ENCODE measurements at places on chromosomes 11 and 22.

DNA sequence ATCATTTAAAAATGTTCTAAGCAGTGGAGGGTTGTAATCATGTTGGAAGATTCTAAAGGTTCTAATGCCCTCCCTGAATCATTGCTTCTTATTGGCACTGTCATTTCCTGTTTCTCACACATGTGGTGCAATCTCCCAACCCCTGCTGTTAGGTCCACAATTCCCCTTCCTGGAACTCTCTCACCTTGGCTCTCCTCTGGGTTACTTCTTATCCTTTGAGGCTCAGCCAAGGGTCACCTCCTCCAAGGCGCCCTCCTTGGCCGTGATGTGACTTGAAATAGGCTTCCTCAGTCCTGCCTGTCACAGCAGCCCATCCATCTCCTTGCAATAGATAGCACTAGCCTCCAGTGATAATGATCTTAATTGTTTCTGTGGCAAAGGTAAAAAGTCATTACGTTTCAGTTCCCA lies 149.8 kb downstream of the TTC17 start:
- DNase-seq = no peak

DNA sequence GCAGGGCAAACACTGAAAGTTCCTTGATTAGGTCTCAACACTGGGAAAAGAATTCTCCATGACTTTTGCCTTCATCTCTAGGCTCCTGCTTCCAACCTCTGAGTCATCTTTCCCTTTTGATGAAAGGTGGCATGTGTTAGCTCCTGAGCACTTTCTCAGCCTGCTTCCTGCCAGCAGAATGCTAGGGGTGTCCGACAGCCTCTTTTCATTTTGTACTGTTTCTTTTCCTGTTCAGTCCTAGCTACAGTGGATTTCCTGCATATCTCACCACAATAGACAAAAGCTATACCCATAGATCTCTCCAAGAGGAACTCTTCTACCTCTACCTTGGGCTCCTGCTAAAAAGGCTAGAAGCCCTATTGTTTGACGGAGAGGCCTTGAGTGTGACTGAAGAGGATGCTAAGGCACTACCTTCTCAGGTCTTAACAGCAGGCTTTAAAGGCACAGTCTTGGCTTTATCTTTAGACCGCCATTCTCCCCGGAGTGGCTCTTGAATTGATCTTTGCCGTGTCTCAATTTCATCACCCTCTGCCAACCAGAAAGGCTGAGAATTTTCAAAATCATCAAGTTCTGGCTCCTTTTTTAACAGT lies 145.5 kb downstream of the RBFOX2 start:
- no peak for DNase-seq

GRCh38 chr11:6812390-6813005 lies 13.0 kb upstream of the OR6A2 start:
- DNase-seq = peak; percentile 29

- DNase-seq = no peak
Measured at GRCh38 chr11:16774936-16775613, 36.6 kb downstream of the C11orf58 start.

DNA sequence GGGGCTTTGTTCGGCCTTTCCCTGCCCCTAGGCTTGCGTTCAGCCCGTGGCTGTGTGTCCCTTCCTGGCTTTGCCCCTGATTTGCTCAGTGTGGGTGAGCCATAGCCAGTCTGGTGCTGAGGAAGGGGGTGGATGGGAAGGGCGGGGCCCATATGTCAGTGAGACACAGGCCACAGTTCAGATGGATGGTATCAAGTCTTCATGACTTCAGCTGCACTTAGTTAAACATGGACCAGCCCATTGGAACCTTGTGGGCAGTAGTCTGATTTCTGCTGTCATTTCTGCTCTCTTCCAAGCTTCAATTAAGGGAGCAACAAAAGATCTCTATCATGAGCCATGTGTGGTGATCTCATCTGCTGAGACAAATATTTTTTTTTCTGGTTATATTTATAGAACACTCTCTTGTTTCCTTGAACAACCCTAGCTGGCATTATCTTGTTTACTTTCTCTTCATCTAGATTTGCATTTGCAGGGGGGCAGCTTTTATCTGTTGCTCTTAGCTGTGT lies 21.6 kb upstream of the PEX26 start:
- DNase-seq = no peak

DNA sequence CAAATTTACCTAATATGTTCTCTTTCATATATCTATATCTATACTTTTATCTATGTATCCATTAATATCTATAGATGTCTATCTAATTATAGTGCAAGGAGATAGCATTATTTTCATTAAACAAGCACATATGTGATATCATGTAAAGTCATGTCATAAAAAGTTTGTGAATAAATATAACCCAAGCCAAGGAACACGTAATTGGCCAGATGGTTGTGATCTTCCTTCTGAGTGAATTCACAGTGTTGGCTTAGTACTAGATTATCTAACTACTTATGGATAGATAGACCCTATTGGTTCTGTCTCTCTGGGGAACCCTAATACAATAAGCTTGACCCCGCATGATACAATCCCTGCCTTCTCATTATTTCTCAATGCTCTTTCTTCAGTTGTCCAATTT lies 484.4 kb downstream of the LRRC4C start:
- DNase-seq = no peak

DNA sequence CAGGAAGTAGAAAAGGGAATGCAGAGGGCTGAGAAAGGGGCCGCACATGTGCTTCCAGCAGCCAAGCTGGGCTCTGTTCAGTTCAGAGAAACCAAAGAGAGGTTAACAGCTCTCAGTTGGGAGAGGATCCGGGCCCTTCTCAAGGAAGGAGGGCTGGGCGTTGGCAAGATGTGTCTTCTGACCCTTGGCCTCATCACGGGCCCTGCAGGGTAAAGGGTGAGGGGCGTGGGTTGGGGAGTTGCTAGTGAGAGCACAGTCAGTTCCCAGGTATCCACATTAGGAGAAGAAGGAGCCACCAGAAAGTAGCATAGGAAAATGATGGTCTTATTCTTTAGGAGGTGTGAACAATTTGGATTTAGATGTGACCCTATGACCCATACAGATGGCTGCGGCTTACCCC lies 73.0 kb downstream of the OSBP2 start:
- no peak for DNase-seq

- no peak for DNase-seq
Measured at GRCh38 chr11:9571763-9572115, 1.7 kb upstream of the WEE1 start.

- no peak for DNase-seq
Measured at GRCh38 chr22:38468443-38469305, 778 bp downstream of the KDELR3 start.

- no peak for DNase-seq
Measured at GRCh38 chr11:83467837-83468236, 181.7 kb upstream of the CCDC90B start.

DNA sequence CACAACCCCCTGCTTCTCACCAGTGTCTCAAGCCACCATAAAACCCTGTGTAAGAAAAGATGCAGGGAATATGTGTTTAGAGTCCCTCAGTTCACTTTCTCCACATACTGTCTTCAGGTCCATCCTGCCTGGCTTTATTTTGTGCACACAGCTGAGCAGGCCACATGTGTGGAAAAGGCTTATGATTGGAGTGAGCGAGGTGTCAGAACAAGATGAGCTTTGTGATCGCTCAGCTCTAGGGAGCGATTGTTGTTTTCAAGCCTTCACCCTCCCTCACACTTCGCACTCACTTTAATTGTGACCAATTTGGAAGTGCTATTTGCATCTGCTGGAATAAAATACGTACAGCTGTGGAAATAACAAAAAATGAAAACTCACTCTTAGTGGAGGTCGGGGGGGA lies 931.1 kb upstream of the TENM4 start:
- DNase-seq = no peak

GRCh38 chr22:20526628-20527355 lies 19.4 kb downstream of the MED15 start:
- no peak for DNase-seq

GRCh38 chr11:37747121-37747520 lies 1149.1 kb upstream of the RAG2 start:
- no peak for DNase-seq

GRCh38 chr11:86610559-86611341 lies 61.7 kb downstream of the ME3 start:
- DNase-seq = no peak

DNA sequence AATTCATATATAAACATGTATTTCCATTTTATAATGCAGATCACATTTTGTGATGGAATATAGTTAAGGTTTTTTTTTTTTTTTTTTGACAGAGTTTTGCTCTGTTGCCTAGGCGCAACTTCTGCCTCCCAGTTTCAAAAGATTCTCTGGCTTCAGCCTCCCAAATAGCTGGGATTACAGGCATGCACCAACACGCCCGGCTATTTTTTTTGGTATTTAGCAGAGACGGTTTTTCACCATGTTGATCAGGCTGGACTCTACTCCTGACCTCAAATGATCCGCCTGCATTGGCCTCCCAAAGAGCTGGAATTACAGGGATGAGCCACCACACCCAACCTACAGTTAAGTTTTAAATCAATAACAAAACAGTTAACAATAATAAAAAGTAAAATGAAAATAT lies 18.8 kb downstream of the XKR3 start:
- no peak for DNase-seq

DNA sequence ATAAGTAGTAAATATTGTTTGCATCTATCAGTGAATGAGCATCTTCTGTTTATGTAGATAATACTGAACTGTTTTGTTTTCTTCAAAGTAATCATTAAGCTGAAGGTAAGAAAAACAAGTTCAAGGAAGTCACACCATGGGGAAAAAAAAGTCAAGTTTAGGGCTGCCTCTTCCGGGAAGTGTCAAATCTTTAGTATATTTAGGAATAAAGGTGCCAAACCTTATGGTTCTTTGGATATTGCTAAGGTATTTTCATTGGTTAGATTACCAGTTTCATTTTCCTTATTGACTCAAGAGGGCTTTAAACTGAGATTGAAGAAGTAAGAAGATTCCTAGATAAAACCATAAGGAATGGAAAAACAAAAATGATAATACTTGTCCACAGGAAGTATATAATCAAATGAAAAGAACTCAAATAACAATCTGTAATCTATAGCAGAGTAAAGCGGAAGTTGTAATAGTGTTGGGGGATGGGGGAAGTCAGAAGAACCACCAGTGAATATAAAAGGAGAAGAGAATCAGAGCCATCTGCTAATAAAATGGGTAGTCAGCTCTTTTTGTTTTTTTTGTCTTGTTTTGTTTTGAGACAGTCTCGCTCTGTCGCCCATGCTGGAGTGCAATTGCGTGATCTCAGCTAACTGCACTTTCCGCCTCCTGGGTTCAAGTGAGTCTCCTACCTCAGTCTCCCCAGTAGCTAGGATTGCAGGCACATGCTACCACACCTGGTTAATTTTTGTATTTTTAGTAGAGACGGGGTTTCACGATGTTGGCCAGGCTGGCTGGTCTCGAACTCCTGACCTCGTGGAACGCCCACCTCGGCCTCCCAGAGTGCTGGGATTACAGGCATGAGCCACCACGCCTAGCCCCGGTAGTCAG lies 2.3 kb downstream of the ATM start:
- no peak for DNase-seq

GRCh38 chr11:99893811-99894210 lies 793.3 kb upstream of the ARHGAP42 start:
- DNase-seq = no peak

GRCh38 chr11:69941546-69942332 lies 122.5 kb upstream of the FGF3 start:
- no peak for DNase-seq

DNA sequence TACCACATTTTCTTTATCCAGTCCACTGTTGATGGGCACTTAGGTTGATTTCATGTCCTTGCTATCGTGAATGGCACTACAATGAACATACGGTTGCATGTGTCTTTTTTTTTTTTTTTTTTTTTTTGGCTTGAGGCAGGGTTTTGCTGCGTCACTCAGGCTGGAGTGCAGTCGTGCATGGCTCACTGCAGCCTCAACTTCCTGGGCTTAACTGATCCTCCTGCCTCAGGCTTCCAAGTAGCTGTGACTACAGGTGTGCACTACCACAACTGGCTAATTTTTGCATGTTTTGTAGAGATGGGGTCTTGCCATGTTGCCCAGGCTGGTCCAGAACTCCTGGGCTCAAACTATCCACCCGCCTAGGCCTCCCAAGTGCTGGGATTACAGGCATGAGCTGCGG lies 1.5 kb upstream of the CCDC90B start:
- DNase-seq = no peak

DNA sequence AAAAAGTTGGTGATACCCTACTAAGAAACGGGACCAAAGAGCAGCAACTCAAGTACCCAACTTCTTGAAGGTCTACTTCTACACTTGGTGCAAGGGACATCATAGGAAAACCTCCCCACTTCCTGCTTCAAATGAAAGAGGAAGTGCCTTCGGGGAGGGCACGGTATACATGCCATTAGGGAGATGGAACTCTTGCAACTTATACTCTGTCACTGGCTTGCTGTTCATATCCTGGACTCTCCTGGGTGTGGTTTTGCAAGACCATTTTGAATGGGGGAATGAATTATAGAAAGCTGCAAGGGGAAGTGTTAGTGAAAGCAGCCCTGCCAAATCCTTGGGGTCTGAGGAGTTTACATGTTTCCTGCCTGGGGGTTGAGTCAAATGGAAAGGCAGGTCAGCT lies 41.9 kb downstream of the CSNK2A3 start:
- DNase-seq = no peak

DNA sequence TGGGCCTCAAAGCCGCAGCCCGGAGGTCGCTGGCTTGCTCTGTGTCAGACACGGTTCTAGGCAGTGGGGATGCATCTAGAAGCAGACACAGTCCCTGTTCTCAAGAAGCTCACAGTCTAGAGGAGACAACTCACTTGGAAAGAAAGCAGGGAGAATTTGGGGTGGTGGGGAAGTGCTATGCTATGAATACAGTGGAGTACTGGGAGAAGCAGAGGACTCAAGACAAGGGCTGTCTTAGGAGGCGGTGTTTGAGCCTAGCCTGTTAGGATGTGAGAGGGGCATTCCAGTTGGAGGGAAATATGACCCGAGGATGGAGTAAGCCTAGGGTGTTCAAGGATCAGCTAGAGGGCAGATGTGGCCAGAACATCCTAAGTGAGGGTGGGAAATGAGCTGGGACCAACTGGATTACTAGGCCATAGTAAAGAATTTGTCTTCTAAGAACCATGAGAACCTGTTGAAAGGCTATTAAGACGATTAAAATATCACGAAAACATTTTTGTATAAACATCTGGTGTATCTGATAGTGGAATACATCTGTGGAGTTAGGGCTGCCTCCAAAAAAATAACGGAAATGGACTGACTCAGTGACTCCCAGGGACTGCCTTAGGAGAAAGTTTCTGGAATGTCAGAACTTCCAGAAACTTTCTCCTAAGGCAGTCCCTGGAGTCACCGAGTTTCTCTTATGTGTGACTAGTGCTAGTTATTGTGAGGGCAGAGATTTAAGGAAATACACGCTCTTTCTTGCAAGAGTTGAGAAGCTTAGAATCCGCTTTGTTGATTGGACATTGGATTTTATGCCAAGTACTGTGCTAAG lies 1.1 kb upstream of the PITPNB start:
- no peak for DNase-seq

DNA sequence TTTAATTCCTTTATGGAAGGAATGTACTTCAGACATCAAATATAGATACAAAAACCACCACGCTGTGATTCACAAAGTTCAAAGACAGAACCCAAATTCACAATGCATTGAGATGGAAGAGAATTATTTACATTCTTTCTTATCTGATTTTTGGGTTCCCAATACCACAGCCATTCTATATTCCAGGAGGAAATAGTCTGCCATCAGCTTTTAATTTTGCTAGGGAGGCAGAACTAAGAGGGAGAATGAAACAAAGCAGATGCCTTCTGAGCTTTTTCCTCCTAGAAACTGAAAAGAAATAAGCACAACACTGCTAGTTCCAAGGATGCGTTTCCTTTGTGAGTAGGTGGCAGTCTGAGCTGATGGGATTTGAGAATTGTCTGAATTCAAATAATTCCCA lies 283.0 kb upstream of the NARS2 start:
- no peak for DNase-seq

- no peak for DNase-seq
Measured at GRCh38 chr11:128262463-128263345, 324.7 kb downstream of the ETS1 start.

GRCh38 chr22:37228106-37229011 lies 15.7 kb downstream of the RAC2 start:
- DNase-seq = no peak
